GM04503 (cell line): ENCODE measurements at places on chromosomes 2 and 18.
A peak's percentile ranks its signal among the peaks of the same experiment; 100 is the strongest.

DNA sequence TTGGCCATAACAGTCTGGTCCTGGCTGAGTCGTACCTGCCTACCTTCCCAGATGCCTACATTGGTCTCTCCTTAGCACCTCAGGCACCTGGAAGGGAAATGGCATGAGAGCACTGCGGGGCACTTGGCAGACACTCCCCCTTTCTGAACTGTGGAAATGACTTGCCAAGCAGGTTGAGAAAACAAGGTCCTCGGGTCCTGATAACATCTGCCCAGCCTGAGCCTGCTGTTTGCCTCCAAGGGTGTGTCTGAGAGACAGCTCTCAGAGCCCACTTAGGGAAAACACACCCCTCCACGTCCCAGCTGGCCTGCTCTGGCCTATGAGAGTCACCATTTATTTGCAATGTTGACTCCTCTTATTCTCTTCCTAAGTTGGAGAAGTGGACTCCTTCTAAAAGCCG is 10.5 kb downstream of the FAM110C start:
- no peak for DNase-seq

GRCh38 chr2:80002112-80002511 is 302.4 kb downstream of the LRRTM1 start:
- DNase-seq = no peak

DNA sequence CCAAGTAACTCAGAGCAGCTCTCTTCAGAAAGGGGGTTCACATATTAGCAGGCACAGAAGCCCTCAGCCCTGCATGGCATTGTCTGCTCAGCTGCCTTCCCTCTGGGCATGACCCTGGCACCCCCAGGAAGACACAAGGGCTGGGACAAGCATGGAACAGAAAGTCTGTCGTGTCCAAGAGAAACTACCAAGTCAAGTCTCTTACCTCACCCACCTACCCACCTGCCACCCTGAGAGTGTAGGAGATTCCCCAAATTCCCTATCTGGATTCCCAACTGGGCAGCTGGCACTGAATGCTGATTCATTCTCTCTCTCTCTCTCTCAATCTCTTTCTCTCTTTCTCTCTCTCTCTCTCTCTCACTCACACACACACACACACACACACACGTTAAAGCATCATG is 21.6 kb downstream of the SMAD7 start:
- no peak for DNase-seq

DNA sequence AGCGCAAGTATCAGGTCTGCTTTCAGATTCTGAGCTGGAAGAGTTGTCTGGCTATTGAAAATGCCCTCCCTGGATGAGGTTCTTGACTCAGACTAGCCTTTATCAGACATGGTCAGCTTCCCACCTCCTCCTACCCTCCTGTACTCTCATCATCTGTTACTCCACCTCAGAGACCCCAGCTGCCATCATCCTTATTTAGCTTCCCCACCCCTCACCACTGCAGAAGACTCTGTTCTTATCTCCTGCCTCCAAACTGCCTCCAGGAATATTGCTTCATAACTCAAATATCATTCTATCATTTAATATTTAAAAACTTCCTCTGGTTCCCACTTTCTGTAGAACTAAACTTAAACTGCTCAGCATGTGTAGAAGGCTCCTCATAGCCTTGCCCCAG is 31.1 kb upstream of the PPP3R1 start:
- DNase-seq = no peak

GRCh38 chr2:98388081-98388480 is 41.8 kb downstream of the CNGA3 start:
- DNase-seq = no peak

DNA sequence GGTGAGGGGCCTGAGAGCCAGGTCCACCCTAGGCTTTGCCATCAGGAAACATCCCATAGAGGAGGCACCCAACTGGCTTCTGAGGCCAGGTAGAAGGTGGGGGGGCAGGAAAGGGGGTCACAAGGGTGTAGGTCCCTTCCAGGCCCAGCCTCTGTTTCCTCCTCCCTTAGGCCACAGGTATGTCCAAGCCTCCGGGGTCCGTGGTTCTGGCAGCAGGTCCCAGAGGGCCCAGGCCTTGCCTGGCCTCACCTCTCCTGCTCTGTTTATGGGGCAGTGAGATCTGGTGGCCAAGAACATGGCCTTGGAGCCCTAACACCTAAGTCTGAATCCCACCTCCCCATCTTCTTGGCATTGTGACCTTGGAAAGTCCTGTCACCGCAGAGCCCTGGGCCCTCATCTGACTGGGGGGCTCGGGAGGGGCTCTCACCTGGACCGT is 21.6 kb upstream of the GPR17 start:
- no peak for DNase-seq

DNA sequence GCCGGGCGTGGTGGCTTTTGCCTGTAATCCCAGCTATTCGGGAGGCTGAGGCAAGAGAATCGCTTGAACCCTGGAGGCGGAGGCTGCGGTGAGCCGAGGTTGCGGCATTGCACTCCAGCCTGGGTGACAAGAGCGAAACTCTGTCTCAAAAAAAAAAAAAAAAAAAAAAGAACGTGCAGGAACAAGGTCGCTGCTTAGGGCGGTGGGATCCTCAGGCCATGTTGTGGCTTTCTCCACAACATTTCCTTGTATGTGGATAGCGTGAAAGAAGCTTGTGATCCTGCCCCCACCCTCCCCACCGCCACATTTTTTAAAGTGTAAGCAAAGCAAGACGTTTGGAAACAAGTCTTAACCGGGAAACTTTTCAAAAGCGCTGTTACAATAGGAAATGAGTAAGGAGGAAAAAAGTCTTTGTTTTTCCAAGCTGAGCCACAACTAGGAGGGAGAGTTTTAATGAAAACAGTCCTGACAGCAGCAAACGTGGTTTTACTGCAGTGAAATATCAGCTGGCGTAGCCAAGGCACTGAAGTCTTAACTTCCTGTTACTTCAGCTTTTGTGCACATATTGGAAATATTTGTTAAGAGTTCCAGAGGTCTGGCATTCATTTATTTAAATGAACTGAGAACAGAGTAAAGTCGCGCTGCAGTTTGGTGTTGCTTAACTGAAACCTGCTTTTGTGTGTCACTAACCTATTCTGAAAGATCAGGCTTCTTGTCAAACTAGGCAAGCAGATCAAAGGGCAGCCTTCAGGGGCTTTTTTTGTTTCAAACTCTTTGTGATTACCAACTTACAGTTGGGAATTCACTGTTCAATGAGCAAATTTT is 3.8 kb downstream of the TGIF1 start:
- DNase-seq = peak; percentile 98

- DNase-seq = no peak
Measured at GRCh38 chr2:227428731-227429285, 41.1 kb upstream of the SCYGR1 start.

GRCh38 chr18:79570266-79571201 is 109.1 kb upstream of the CTDP1 start:
- DNase-seq = no peak

GRCh38 chr2:95041824-95042442 is 16.4 kb downstream of the MAL start:
- DNase-seq = no peak

DNA sequence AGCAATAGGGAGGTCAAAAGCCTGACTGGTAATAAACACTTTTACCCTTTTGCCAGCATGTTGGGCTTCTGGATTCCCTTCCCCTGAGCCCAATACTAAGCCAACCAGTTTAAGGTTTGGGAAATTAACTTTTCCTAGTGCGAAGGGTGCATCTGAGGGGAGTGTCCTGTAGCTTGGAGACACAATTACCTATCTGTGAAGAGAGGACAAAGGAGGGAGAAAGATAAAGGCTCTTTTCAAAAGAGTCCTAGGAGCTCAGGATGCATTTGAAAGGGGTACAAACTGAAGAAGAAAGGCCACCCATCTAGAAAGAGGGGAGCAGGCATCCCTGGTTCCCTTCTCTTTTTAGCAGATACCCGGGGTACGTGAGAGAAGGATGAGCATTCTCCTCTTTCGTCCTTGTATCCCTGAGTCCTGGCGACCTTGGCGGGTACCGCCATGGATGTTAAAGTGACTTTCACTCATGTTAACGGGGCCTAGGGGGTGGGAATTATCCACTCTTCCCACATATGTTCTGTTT is 25.1 kb downstream of the C18orf54 start:
- no peak for DNase-seq

DNA sequence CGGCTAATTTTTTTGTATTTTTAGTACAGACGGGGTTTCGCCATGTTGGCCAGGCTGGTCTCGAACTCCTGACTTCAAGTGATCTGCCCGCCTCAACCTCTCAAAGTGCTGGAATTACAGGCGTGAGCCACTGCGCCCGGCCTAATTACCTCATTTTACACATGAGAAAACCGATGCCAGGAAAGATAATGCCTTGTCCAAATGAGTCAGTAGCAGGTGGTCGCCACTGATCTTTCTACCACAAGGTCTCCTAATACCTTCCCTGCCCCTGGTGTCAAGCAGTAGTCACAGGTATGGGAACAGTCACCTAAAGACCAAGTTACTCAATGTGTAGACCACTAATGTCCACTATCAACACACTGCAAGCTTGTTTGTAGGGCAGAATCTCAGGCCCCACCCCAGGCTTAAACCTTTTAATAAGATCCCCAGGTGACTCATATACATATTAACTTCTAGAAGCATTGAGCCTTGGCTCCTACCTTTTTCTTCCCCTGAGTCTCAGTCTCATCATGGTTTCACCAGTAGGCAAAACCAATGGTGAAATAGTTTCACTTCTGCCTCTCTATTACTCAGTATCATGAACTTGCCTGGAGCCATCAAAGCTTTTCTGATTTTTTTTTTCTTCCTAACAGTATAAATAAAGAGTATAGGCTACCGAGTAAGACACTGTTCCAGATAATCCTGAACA is 6.9 kb upstream of the EPB41L5 start:
- no peak for DNase-seq

- no peak for DNase-seq
Measured at GRCh38 chr2:236665572-236666118, 96.0 kb downstream of the ACKR3 start.

DNA sequence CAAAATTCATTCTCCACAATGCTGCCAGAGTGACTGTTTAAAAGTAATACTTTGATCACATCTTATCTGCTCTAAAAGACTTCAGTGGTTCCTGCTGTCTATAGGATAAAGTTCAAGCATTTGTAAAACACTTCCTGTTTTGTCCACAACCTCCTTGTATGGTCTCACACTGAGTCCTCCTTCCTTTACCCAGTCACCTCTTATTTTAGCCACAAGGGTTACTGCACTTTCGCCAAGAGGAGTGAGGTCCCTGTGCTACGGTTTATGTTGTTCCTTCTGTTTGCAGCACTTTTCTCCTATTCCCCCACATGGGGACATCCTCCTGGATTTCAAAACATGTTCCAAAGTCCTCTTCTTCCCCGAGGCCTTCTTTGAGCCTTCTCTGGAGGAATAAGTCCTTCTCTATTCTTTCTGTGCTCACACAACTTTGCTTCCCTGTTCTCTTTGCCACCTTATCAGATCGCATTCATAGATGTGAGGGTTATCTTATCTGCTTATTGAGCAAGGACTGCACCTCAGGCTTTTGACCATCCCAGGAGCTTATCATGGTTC is 112.2 kb upstream of the NABP1 start:
- no peak for DNase-seq

DNA sequence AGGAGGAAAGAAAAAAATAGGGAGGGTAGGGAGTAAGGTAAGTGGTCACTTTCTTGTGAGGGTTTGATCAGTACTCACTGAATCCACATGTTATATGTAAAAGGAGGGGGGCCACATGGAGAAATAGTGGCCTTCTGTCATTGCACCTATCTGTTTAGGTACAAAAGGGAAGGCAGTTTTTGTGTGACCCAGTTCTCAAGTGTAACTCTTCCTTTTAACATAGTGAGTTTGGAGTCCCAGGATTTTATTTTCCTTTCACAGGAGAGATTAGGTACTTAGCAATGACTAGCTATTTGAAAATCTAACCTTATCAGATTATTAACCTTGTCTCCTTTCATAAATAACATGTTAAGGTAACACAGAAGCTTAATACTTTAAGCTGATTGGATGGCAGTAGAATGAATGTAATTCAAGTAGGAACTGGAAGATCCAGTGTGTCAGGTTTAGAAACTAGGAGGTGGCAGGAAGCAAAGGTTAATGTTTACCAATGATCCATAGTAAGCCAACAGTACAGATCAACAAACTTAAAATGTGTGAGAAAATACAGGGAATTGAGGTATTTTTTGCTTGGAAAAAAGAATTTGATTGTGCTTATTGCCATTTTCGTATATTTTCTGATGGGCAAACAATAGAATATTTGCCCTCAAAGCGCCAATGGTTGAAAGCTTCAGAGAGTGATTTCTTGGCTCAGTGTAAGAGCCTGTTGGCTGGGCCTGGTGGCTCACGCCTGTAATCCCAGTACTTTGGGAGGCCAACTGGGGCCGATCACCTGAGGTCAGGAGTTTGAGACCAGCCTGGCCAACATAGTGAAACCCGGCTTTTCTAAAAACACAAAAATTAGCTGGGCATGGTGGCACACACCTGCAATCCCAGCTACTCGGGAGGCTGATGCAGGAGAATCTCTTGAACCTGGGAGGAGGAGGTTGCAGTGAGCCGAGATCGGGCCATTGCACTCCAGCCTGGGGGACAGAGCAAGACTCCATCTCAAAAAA is 11.3 kb downstream of the HNMT start:
- DNase-seq = no peak

GRCh38 chr2:66602341-66602740 is 167.4 kb downstream of the MEIS1 start:
- no peak for DNase-seq

DNA sequence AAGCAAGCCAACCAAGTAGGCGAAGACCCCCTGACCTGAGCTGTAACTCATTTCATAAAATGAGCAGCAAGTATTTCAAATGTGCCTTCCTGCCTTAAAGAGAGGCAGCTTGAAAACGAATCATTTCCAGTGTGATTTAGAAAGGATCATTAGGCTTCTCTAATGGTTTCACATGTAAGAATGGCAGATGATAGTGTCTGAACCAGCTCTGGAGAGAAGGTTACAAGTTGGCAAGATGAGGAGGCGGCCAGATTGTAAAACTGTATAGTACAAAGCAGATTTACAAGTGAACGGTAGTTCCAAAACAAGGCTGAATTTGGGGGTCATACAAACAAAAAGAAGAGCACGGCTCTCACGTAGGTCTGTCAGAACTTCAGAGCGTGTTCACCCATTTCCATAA is 132.4 kb downstream of the ZNF516 start:
- no peak for DNase-seq

DNA sequence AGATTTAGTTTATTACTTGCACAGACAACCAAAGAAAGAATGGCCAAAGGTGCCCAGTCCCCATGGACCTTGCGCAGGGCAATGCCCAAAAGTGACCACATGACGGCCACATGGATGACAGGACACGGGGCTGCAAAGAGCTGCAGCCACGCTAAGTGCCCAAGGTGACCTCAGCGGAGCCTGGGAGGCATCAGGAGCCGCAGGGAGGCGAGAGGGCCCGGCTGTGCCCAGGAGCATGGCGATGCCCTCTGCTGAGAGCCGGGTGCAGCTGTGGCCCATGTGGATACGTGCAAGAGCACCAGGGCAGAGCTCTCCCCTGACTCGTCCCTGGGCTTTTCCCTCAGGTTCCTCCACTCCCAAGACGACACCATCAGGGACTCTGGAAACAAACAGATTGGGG is 14.7 kb downstream of the HES6 start:
- DNase-seq = no peak

- no peak for DNase-seq
Measured at GRCh38 chr18:38750751-38751150, 1185.2 kb upstream of the CELF4 start.

- no peak for DNase-seq
Measured at GRCh38 chr2:119431155-119431975, at the start of gene TMEM37. Gene TMEM37, plus strand, starts transcription at chr2:119431854. Its CDS starts 50 bp downstream, at chr2:119431904.
